Stimulated activated CD8-positive, alpha-beta memory T cell treated with anti-CD3 and anti-CD28 coated beads, Interleukin-15, amount 100 ng/mL, for 4 hours (primary cell): ENCODE measurements at places on chromosomes 1 and 21.

- no peak for DNase-seq
Measured at GRCh38 chr1:201296352-201296751, 13.0 kb downstream of the PKP1 start.

DNA sequence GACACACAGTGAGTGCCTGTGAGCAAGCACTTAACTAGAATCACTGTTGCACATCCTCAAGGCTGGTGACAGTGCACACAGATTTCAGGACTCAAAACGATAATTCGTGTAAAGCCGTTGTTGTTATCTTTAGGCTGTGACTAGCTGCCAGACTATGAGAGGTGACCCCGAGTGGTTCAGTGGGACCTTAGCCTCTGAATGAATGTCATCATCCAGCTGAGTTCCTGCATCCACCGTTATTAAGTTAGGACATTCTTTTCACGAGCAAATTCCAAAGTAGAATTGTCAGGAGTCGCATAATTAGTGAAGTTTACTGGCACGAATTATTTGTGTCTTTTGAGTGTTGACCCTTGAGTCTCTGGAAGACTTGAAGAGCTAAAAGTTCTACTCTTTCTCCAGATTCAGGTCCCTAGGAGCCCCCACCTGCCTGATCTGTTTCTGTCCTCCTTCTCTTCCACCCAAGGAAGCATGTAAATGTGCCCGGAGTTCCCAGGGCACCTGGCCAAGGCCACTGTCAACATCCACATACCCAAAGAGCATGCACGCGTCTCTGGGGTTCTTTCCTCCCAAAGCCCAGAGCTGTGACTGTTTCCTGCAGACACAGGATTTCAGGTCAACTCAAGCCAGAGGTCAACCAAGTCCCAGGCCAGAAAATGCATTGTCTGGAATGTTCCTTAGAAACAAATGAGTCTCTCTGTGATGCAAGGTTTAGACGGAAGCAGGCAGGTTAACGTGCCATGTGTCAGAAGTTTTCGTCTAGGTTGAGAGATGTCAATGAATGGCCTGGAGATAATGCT is 207.2 kb downstream of the TOMM20 start:
- DNase-seq, result no peak

DNA sequence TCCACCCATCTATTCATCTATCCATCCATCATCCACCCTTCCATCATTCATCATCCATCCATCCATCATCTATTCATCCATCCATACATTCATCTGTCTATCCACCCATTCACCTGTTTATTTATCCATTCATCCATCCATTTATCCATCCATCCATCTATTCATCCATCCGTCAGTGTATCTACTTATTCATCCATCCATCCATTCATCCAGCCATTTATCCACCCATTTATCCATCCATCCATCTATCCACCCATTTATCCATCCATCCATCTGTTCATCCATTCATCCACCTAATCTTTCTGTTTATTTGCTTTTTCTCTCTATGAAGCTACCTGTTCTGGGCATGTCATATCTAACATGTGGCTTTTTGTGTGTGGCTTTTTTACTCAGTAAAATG is 115.4 kb downstream of the CRYAA start:
- no peak for DNase-seq

DNA sequence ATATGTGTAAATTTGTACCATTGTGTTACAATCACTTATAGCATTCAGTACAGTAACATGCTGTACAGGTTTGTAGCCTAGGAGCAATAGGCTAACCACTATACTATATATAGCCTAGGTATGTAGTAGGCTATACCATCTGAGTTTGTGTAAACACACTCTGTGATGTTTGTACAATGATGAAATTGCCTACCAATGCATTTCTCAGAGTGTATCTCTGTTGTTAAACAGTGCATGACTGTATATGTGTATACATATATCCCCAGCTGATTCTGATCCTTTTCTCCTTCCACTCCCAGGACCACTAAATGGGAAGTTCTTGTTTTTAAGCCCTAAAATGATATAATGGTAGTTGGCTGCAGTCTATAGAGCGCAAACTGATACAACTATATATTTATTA is 7.8 kb downstream of the GNPAT start:
- no peak for DNase-seq

- DNase-seq, result no peak
Measured at GRCh38 chr1:44572572-44572879, 101.8 kb downstream of the TMEM53 start.

- DNase-seq, result no peak
Measured at GRCh38 chr1:153795934-153796785, 21.0 kb downstream of the SLC27A3 start.

DNA sequence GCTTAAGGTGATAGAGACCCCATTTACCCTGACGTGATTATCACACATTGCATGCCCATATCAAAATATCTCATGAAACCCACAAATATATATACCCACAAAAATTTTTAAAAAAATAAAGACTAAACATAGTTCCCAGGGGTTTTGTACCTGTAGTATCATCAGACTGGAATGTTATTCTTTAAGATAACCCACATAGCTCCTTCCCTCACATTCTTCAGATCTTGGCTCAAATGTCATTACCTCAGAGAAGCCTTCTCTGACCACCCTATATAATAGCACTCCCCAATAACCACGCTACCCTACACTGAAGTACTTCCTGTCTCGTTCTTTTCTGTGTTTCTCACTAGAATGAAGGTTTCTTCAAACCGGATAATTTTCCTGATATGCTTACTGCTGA is 138.3 kb upstream of the SNX7 start:
- no peak for DNase-seq

- DNase-seq, result no peak
Measured at GRCh38 chr1:173714441-173714758, 381 bp upstream of the KLHL20 start.

DNA sequence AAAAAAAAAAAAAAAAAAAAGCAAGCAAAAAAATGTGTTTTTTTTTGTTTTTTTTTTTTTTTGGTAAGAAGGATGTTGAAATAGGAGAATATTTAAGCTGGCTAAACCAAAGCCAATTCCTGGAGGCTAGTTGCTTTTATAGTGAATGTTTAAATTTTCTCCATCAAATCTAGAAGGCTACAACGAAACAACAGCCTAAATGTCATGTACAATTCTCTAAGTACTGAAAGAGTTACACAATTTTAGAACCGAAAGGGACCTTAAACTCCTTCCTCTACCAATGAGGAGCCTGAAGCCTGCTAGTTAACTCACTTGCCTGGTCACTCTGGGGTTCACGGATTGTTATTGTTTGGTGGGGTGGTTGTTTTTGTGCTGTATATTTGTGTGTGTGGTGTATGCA is 3.5 kb downstream of the WLS start:
- DNase-seq, result no peak

- no peak for DNase-seq
Measured at GRCh38 chr1:57116871-57117270, 151.1 kb upstream of the C8B start.
